Stimulated activated CD8-positive, alpha-beta memory T cell treated with anti-CD3 and anti-CD28 coated beads, Interleukin-15, amount 100 ng/mL, for 1 hour (primary cell): ENCODE measurements at places on chromosomes 7 and 10.

DNA sequence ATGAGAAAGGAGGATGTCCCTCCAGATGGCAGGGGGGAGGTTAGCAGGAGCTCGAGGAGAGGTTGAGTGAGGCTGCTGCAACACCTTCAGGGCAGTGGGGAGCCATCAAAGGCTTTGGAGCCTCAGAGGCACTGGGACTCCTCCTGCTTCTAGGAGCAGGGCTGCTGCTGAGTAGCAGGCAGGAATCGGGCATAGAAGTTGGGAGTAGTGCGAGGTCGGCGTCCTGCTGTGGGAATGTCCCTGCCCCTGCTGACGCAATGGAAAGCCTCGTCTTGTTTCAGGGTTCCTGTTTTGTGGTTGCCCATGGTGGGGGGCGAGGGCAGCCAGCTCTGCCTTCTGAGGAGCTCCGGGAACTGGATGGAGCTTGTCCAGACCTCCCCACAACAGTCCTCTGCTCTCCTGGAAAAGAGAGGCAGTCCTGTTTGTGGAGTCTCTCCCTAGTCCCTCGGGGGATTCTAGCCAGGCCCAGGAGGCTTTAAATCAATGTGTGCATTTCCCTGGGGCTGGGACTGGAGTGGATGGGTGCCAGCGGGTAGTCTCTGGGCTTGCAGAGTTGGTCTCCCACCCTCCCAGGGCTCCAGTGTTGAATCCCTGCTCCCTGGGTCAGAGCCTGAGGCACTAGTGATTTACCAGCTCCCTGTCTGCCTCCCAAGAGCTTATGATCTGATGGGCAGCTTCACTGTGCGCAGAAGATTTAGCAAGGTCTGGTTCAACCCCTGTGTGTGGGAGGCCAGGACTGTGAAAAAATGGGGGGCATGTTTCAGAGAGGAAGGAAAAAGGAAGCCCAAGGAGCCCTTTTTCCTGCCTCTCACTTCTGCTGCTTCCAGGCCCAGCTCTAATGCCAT, 98.7 kb upstream of the PPIF start:
- DNase-seq: no peak

DNA sequence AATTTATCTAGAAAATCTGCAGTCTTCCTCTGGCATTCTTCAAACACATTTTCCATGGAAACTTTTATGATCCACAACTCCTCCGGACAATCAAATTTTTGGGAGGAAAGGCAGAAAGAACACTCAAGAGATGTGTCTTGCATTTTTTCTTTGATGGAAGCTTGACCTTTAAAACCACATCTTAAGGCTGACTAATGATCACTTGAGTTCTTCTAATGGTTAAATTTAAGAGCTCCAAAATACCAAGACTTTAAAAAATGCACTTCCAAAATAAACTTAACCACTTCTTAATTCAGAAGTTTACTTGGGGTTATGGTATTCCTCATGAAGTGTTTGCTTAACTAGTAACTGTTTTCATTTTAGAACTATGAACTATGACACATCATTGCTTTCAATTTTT, 43.3 kb downstream of the ETV1 start:
- no peak for DNase-seq

DNA sequence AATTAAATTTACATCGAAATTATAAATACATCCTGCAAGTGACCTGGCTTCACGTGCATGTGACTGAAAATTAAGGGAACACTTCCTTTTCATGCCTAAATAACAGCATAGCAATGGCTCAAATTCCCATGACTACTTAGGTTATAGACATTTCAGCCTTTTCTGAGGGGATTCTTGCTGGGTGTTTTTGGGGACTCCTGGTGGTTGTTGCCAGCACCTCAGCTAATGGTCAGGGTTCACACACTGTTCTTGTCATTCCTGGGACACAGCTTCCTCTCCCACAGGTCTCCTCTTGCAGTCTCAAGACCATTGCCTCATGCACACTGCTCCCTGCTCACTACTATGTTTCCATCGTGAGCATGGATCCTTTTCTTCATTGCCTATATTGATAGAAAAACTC, 148.9 kb upstream of the GLI3 start:
- no peak for DNase-seq

DNA sequence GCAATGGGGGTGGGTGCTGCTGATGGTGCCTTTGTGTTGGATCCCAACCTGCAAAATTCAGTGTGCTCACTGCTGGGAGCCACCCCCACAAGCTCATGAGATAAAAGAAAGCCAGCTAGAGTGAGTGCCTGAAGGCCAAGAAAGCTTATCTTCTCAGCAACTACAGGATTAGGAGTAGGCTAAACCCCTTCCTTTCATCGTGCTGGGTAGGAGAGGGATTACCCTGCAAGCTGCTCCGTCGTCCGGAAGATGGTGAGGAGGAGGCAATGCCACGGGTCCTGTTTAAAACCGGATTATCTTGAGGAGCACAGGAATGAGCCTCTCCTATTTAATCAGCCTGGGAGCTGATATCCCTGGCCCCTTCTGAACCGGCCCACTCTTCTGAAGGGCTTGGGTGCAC, 258.0 kb downstream of the GALNT17 start:
- DNase-seq: no peak

DNA sequence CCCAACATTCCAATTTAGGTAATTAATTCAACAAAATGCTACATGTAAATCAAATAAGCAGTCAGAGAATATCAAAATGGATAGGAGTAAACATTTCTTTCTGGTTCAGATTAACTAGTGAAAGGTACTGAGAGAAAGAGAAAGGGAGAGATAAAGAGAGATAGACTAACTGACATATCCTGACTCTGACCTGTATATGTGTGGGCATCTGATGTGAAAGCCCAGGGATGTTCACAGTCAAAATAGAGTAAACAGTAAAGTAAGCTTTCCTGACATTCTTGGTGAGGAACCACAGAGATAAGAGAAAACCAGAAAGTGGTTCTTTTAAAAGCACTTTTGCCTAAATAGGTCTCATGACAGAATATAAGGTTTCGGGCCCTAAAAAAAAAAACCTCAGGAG, 37.5 kb upstream of the ANK3 start:
- DNase-seq: no peak

GRCh38 chr7:7681191-7681935, 37.0 kb downstream of the RPA3 start:
- DNase-seq: peak; percentile 24

DNA sequence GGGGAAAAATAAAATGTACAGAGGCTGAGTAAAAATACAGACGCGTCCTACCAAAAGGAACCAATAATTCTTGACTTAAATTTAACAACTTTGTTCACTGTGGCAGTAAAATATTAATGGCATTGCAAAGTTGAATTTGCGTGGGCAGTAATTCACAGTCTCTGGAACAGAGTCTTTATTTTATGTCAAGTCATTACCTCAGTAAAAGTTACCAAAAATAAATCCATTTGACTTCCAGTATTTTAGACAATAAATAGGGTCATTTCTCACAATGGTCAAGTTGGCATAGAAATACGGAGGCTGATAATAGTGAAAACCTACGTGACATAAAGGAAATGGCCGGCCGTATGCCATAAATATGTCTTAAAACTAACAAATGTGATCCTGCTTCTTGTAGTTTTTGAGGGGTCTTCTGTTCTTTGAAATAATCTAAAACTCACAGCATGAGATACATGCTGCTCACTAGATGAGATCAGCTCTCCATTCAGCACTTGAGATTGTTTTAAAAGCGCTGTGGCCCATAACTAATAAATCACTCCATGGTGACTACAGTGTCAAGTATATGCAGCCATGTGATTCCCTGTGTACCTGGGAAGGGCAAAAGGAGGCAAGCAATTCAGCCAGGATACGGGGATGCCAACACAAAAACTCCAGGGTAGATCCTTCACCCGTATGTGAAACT, 75.3 kb downstream of the DOCK4 start:
- DNase-seq: no peak
